DMS53 (cell line): ENCODE measurements at places on chromosomes 6 and 20.

DNA sequence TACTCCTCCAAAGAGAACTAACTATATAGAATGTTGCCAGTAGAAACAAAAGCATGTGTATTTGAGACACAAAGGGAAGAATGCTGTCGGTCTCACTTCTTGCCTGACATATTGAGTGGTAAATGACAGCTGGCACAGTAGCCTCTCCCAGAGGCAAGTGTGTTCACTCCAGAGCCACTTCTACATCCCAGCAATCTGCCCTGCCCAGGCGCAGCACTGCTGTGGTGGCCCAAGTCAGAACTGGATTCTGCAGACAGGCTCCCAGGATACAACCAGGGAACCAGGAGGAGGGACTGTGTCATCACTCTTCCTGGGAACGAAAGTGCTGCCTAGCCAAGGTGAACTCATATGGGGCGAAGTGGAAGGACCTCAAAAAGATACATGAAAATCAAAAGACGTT is 103.2 kb upstream of the ARMC2 start:
- DNase-seq: no peak

DNA sequence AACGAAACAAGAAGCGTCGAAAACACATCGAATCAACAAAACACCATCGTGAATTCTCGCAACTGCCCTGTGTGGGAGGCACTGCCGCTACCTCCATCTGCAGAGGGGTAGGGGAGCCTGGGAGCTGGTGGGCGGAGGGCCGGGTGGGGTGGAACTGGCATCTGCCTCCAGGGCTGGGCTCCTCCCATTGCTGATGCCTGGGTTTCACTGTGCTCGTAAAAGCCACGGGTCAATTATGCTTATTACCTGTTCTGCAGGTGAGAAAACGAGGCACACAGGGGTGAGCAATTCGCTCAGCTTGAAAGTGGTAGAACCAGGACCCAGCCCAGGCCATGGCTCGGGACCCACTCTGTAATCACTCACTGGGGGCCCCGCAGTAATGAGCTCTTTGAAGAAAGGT is 16.5 kb upstream of the SULF2 start:
- no peak for DNase-seq

- no peak for DNase-seq
These were observed 53.0 kb downstream of the SRC start for GRCh38 chr20:37398750-37399621.

DNA sequence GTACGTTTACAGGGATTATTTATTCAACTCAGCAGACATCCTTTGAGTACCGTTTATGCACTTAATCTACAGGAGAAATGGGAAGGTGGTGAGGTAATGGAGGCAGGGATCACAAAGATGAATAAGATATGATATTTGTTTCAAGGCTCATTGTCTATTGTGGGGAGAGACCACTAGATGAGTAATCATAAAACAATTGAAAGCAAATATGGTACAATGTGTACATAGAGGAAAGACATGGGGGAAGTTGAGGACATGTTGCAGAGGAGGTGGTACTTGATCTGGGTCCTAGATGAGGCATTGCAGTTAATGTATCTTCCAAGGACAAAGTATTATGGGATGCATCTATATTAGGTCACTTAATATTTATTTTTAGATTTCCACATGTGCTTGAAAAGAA is 13.7 kb upstream of the CDC5L start:
- DNase-seq: peak; percentile 27

- DNase-seq: no peak
These were observed 42.7 kb upstream of the AGPAT4 start for GRCh38 chr6:161316531-161316930.

DNA sequence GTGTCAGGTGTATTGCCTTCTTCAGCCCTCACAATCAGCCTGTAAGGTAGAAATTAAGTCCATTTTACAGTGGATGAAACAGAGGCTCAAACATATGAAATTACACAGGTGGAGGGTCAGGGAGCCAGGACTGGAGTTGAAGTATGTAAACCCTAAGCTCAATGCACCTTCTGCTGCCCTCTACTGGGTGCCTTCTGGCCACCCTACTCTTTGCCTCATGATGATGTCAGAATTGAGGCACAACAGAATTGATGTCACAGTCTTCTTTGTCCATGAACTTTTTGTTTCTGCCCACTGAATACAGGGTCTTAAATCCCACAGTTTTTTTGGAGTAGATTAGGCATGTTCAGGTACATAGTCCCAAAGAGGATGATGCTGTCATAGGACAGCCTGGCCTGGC is 400.8 kb upstream of the CHD6 start:
- peak; percentile 43 for DNase-seq

DNA sequence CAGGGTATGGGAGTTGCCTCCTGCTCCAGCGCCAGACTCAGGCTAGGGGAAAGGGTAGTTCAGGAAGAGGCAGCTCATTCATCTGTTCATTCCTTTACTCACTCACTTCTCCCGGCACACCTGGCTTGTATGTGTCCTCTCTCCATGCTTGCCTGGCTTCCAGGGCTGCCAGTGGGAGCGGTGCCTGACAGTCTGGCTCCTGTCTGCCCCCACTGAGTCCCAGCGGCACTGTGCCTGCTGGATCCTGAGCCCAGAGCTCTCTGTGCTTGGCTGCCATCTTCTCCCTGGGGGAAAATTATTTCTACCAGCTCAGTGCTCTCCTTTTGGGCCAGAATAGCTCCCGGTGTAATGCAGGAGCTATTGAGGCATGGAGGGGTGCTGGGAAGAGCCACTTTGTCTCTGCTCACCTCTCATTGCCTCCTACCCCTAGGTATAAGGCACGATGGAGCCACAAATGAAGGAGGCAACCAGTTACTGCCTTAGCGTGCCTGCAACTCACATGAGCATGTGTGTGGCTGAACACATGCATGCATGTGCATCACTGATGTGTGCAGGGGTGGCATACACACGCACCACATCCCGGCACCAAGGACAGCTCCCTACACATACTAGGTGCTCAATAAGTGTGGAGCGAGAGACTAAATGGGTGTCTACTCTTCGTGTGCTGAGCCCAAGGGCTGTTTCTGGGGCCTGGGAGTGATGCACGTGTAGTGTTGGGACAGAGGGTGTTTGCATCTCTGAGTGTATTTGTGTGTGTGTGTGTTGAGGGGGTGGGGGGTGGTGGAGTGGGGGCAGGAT is 46.6 kb downstream of the CDH22 start:
- DNase-seq: no peak

DNA sequence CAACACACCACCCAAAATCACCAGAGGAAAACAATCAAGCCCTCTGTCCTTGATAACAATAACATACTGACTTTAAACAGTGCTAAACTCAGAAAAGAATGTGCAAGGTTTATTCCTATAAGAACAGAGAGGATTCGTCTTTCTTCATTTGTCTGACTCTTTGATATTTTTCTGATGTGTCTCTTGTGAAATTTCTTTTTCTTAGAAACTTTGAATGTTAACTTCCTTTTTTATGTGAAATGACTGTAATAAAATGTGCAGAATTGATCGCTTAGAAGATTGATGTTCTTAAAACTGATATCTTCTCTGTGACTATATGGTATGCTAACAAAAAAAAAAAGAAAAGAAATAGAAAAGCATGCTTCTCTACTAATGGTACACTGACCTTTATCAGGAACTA is 947.4 kb upstream of the CITED2 start:
- DNase-seq: no peak

- no peak for DNase-seq
These were observed 23.5 kb downstream of the DNAAF9 start for GRCh38 chr20:3383878-3384495.

DNA sequence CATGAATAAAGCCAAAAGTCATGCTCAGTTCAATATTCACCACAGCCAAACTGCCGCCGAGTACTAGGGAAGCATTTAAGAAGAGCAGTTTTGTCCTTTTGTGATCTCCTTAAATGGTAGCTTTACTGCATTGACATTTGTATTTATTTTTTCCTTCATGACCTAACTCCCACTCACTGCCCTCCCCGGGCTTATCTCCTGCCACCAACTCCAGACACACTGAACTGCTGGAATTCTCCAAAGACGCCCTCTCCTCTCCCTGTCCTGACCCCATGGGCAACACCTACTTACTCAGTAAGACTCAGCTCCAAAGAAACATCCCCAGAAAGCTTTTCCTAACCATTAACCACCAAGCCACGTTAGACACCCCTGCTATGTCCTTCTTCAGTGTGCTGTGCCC is 48.5 kb upstream of the CNKSR3 start:
- DNase-seq: no peak

DNA sequence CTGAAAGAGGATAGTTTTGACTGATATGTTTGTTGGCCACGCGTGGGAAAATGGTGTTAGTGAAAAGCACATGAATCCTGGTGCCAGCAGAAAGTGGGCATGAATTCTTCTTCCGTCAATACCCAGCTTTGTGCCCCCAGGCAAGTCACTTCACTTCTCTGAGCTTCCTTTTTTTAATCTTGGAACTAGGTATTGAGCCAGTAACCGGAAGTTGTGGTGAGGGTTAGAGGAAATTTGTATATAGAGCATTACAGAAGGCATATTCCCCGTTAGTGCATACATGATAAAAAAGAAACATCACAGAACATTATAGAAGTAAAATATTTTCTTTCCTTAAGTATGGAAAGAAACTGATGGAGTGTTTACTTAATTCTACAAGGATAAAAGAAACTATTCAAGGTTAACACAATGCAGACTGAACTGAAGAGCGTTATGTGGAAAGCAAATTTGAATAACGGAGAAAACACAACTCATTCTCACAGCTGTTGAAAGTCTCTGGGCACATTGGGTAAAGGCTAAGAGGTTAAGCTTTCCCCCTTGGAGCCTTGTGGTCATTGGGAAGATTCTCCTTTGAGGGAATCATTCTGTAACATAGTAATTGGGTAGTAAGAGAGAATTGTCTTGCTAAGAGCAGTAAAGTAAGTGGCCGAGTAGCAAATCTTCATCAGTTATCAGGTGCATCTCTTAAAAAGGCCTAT is 223.1 kb downstream of the BCAS1 start:
- DNase-seq: no peak

DNA sequence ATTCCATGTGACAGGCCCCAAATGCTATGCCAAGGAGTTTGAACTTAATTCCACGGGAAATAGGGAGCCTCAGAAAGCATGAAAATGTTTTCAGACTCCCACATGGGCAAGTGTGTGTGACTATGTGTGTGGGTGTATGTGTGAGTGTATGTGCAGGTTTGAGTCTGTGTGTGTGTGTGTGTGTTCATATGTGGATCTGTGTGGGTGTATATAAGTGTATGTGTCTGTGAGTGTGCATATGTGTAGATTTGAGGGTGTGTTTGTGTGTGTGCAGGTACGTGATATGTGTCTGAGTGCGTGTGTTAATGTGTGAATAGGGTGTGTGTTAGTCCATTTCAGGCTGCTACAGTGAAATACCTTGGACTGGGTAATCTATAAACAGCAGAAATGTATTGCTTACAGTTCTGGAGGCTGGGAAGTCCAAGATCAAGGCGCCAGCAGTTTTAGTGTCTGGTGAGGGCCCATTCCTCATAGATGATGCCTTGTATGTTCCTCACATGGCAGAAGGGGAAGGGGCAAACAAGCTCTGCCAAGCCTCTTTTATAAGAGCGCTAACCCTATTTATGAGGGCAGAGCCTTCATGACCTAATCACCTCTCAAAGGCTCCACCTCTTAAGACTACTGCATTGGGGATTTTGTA is 181.1 kb upstream of the TAB2 start:
- DNase-seq: no peak

- DNase-seq: peak; percentile 34
These were observed 284.9 kb downstream of the PRKN start for GRCh38 chr6:162442687-162443086.

DNA sequence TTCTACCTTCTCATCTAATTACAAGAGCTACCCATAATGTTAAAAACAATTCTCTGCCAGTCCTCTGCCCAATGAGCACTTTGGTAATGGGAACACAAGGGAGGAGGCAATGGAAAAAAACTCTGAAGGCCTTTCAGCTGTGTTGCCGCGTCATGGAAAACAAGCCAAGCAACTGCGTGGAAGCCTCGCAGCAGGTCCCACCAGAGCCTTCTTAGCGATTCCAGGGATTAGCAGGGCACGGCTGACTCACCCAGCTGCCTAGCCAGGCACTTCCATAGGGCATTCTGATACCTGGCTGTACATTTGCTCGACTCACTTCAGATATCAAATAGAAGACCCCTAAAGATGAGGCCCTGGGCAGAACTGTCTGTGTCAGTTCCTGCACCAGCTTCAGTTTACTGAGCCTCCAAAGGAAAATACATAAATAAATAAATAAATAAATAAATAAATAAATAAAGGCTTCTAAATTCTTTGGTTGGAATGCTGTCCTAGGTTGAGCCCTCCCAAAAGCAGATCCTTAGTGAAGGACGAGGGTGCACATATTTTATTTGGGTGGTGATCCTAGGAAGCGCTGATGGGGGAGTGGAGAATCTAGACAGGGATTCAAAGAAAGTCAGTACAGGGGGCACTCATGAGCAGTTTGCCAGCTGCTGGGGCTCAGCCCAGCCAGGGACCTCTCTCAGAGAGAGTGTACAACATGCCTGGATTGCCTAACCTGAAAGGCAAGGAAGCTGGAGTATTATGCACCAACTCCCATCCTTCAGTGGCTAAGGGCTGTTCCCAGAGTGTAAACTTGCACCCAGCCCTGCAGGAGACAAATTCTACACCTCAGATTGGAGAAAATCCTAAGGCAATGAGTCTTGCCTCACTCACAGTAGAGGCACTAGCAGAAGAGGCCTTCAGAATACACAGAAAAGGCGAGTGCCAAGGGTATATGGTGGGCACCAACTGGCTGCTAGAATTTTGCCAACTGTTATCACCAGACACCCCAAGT is 18.2 kb downstream of the SNAP25 start:
- DNase-seq: peak; percentile 37

DNA sequence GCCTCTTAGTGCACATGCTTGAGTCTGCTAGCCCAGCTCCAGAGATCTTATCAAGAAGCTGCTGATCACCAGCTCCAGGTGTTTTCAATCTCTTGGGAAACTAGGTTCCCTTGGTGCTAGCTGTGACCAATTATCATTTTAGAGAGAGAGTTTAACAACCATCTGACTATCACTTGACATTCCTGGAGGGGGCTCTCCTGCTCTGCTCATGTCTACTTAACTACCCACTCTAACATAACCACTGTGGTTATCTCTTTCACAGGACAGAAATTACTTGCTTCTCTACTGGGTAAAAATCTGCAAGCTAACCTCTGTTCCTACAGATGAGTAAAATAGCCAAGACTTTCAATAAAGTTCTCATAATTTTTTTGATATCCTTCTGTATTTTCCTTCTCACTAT is 823.4 kb upstream of the GJE1 start:
- peak; percentile 45 for DNase-seq

DNA sequence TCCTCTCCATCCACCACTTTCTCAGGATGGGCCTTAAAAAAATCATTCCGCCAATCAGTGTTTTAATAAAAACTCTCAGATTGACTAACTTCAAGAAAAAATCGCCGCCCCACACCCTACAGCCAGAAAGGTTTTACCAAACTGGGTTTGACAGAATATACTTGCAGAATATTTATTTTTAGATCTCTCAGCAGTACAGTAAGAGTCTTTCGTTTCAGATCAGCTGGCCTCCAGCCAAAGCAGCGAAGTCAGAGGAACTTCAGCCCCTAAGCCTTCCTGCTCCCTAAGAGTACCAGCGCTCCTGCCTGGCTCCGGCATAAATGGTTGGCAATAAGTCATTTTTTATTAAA is 24.7 kb downstream of the TBC1D7 start:
- peak; percentile 44 for DNase-seq

DNA sequence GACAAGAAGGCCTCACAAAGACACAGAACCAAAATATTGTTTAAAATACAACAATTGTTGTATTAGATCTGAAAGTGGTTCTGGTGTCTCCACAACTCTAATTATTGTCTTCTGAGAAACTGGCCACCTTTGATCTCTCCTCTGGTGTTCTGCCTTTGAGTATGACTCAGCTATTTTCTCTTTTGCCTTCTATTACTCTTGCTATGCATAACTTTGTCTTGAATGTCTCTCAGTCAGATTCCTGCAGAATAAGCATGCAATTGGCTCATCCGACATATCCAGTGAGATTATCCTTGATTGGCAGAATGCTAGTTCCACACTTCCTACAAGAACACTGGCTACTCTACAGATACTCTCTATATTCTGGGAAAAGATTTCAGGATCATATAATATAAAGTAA is 14.3 kb upstream of the EPM2A start:
- DNase-seq: peak; percentile 49
